ENCODE measurements at places on chromosomes 3 and 15. TPM values are rescaled to one million over a fixed set of nuclear protein-coding genes. Genes with fewer than 3 reads are reported as not detected.

DNA sequence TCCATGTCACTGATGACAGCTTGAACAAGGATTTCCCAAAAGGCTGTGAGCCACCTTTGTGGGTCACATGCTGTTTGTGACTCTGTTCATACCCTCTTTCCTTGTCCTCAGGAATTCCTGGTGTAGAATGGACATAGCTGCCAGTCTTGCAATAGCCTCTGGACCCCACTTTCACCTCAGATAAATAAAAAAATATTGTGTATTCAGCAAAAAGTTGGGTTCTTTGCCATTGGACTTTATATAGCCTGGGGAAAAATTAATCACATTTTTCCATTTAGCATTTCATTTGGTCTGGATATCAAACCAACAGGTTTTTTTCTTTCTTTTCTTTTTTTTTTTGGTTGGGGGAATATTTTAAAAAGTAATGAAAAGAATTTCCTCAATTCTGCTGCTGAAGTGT is 144.8 kb downstream of the PDCD6IP start:
- no peaks in the 10 kb centered on the region for H3K4me1 ChIP-seq
- no peak overlapping the region for H3K4me3 ChIP-seq
- peaks cover 5% of the 10 kb centered on the region for H3K27me3 ChIP-seq
- no peak overlapping the region for H3K27ac ChIP-seq

DNA sequence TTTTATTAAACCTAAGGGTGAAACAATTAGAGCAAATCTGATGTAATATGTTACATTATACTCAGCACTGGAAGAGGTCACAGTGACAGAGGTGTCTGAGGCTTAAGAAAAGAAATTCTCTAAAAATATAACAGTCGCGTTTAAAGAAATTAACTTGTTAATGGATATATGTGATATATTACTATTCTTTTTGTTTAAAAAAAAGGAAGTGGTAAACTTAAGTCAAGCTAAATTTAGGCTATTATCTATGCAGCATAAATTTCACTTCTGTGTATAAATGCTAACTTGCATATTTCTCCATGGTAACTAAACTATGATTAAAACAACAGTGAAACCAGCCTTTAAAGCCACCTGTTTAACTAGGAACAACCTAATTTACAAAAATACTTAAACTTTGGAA is 191.3 kb downstream of the FOXP1 start:
- H3K36me3 ChIP-seq: peaks cover 3% of the 10 kb centered on the region
- no peak for DNase-seq
- H3K27ac ChIP-seq: no peak overlapping the region
- H3K27me3 ChIP-seq: peaks cover 8% of the 10 kb centered on the region
- no peak overlapping the region for H3K4me3 ChIP-seq

DNA sequence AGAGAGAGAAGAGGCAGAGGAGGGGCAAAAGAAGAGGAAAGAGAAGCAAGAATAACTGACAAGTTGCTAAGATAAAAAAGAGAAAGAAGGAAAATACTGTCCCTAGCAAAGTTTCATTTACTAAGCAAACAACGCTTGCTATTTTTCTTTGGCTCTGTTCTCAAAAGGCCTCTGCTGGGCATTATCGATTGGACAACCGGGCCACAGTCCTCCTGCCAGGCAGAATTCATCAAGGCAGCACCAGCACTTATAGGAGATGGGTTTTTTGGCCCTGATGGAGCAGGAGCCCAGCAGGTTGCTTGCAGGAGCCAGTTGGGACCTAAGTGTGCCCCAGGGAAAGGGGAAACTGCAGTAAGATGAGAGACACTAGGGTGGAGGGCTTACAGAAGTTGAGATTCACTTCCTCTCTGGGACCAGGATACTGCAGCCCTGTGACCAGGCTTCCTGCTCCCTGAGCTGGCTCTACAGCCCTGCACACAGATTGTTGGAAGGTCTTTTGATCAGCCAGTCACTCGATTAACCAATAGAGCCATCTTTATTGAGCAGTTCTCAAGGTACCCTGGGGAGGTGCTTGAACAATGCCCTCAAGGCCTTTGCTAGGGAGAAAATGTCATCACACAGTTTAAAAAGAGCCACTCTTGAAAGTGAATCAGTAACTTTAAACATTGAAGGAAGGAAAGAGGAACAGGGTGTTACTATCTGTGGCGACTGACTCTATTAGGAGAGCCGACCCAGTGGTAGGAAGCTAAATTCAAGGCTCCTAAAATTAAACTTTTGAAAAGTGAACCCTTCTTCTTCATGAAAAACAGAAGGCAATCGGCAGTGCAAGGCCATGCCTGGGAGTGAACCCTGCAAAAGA is 28.8 kb upstream of the GLCE start:
- DNase-seq: no peak
- H3K4me3 ChIP-seq: no peak overlapping the region
- H3K36me3 ChIP-seq: no peaks in the 10 kb centered on the region
- H3K27ac ChIP-seq: no peak overlapping the region

DNA sequence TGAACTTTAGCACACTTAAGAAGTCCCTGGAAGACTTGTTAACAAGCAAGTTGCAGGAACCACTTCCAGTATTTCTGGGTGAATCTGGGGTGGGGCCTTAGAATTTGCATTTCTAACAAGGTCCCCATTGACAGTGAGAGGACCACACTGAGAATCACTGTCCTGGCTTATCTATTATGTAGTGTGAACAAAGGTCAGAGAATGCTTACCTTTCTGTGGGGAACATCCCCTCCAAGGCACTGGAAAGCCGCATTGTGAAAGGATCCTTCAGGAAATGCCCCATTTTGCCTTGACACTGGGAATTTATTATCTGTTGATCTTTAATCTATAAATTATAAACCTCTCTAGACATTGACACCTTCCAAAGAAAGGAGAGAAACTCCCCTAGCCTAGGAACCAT is 74.8 kb downstream of the IGF2BP2 start:
- peaks cover 9% of the 10 kb centered on the region for H3K27me3 ChIP-seq
- peaks cover 5% of the 10 kb centered on the region for H3K4me1 ChIP-seq
- no peak overlapping the region for H3K27ac ChIP-seq
- H3K4me3 ChIP-seq: no peak overlapping the region

GRCh38 chr3:41167722-41168497 is 31.4 kb upstream of the CTNNB1 start:
- H3K4me1 ChIP-seq: peaks cover 11% of the 10 kb centered on the region
- DNase-seq: no peak
- H3K27me3 ChIP-seq: peaks cover 7% of the 10 kb centered on the region
- no peak overlapping the region for H3K4me3 ChIP-seq

DNA sequence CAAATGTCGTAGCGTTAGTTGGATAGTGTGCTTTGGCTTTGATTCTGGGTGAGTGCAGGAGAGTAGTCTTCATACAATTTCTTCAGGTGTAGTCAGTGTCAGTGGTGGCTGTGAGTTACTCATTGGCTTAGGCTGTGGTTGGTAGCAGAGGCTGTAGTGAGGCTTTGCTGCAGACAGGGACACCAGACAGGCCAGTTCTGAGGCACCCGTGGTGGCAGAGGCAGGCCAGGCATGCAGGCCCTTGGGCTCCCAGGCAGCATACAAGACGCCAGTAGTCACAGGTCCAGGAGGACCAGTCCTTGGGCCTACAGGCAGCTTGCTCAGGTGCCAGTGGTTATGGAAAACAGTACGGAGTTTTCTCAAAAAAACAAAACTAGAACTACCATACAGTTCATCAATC is 61.3 kb downstream of the DMXL2 start:
- no peak for DNase-seq
- no peak overlapping the region for H3K4me3 ChIP-seq
- H3K27ac ChIP-seq: no peak overlapping the region
- H3K4me1 ChIP-seq: no peaks in the 10 kb centered on the region

CRELD1 gene
- total RNA-seq: 16.0 TPM

POPDC2 gene
- total RNA-seq: 1.7 TPM

GATA2 gene
- not detected for total RNA-seq

Data from activated CD4-positive, alpha-beta T cell treated with anti-CD3 and anti-CD28 coated beads, Interleukin-2, amount 10 ng/mL, durations not matched to agents 7 days and 5 days (primary cell).